ENCODE measurements at places on chromosomes 11 and 22. TPM values are rescaled to one million over a fixed set of nuclear protein-coding genes. Genes with fewer than 3 reads are reported as not detected.

CRYBB3 gene
- not detected for total RNA-seq

- DNase-seq, result no peak
Measured at GRCh38 chr11:35525501-35526175, at the start of gene PAMR1. PAMR1 (minus strand) TSS chr11:35525616; CDS start chr11:35525585, 31 bp downstream.

DNA sequence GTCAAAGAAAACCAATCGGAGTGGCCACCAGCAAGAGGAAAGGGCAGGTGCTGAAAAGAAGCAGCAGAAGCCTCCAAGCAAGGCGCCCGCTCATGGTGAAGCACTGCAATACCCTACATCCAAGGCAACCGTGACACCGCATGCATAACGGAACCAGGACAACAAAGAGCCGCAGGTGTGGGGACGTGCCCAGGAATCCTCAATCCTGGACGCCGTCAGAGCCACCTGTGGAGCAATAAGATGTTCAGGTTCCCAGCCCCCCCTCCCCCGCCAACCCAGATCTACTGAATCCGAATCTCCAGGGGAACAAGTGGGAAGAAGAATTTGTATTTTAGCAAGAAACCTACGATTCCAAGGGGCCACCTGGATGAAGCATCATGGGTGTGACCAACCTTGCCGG is 70.8 kb downstream of the SHANK2 start:
- DNase-seq, result peak; percentile 71

DNA sequence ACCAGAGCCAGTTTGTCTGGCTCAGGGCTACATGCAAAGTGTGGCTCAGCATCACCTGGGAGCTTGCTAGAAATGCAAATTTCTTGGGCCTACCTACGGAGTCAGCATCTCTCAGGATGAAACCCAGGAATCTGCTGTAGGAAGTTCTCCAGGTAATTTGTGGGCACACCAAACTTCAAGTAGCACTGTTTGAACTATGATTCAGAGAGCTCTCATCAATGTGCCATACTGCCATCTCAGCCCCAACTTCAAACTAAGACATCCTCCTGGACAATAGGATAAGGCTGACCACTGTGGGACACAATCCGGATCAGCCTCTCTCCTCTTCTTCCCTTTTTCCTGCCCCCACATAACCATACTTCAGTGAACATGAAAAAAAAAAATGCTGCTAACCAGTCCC is 374.5 kb downstream of the METTL15 start:
- DNase-seq, result no peak

DNA sequence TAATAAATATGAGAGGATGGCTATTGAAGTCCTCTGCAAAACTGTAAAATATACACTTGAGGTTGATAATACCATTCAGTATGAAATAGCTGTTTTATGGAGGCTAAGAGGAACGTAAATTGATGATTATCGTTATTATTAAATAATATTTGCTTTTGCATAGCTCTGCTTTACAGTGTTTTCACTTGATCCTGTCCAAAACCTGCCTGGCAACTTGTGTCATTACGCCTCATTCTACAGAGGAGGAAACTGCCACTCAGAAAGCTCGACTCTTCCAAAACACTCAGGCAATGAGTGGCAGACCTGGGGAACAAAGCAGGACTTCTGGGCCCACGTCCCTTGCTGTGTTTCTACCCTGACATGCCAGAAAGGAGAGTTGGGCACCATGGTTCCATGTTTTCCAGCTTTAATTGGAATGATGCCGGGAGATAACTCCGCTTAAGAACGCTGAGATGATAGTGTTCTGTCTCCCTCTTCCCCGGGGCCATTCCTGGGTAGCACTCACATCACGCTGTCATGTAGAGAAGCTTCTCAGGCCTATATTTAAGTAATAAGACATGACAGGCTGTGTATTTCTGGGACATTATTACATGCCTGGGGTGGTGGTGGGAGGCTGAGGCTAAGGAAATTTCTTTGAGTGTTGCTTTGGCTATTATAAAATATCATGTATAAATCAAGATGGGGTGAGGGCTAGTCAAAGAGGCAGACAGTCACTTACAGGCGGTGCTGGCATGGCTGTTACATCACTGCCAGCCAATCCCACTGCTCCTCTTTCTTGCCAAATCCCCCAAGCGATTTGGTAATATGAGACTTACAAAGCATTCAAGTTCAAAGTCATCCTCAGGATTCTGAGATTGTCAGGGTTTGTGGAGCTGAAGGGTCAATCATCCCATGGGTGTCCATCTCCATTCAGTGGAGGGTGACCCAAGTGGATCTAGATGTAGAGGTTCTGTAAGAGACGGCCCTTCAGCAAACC is 501.7 kb downstream of the INSC start:
- no peak for DNase-seq

DNA sequence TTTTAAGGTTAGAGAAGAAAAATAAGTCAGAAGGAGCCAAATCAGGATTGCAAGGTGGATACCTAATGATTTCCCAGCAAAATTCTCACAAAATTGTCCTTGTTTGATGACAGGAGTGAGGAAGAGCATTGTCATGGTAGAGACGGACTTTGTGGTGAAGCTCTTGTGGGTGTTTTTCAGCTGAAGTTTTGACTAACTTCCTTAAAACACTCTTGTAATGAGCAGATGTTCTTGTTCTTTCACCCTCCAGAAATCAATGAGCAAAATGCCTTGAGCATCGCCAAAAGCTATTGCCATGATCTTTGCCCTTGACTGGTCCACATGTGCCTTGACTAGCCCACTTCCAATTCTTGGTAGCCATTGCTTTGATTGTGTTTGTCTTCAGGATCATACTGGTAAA is 20.0 kb downstream of the CALCB start:
- DNase-seq, result no peak

DNA sequence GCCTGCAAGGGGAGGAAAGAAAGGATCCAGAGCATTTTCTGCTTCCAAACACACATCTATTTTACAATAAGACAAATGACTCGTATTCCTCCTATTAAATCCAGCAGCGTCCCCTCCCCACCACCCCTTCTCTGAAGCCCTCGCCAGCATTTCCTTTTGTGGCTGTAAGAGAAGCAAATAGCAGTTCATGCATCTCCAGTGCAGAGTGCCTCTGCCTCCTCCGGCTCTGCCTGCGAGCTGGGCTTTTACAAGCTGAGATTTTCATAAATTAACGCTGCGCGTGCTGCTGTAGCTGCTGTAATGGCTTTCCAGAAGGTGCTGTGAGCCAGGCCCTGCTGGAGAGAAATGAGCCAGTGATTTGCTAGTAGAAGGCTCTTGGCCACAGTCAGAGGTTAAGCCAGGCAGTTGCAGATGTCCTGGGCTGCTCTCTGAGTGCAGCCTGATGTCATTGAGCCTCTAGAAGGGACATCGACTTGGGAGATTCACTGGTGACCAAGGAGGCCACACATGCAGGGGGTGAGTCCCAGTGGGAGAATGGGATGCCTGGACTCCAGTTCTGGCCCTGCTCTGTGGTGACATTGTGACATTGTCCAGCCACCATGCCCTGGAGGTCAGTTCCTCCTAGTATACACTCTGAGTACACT is 134.5 kb upstream of the NAV2 start:
- no peak for DNase-seq

DNA sequence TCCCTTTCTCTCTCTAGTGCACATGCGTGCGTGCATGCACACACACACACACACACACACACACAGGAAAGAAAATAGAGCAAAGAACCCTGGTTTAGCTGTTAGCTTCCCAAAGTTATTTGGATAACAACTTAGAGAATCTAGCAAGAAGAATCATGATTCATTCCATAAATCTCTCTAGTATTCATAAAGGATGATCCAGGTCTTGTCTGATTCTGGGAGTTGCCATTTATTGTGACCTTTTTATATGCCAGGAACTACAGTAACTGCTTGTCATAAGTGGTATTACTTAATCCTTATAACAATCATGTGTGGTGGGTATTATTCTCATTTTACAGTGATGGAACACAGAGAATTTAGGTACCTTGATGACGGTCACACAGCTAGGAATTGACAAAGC is 141.5 kb upstream of the MTMR2 start:
- no peak for DNase-seq

All from mesenteric fat pad (tissue), 1 donor.